ENCODE measurements at places on chromosomes 4 and X.
A peak's percentile ranks its signal among the peaks of the same experiment; 100 is the strongest.

- DNase-seq = peak; percentile 54
Observed at GRCh38 chr4:25970226-25970675, 56.2 kb downstream of the SMIM20 start.

- DNase-seq = no peak
Observed at GRCh38 chr4:25756503-25756902, 100.9 kb downstream of the SLC34A2 start.

DNA sequence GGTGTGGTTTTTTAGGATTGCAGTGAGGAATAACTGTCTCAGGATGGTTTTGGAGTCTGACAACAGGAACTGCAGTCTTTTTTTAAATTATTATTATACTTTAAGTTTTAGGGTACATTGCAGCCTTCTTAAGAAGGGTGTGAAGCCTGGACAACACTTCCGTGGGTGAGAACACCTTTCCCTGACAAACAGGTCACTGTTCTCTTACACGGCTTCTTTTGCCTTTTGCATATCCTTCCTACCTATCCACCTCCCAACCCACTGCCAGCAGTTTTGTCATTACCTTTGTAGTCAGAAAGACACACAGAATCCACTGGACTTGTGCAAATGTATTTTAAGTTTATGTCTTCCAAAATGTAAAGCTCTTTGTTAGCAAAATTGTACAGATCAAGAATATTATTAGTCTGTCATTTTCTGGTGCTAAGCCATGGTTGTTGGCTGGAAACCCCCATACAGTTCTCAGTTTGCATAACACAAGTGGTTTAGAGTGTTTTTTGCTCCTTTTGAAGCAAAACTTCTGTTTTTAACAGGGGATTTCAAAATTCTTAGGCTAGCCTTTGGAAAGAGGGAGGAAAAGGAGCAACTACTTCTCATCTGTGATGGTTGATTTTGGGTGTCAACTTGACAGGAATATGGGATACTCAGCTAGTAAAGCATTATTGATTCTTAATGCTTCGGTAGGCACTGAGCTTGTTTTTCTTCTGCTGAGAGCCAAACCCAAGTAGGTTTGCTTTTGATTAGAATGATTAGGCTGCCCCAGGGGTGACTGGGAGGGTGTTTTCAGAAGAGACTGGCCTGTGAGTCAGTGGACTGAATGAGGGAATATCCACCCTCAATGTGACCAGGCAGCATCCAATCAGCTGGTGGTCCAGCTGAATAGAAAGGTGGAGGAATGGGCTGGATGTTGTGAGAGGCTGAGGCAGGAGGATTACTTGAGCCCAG is 29.4 kb upstream of the KLHL2 start:
- no peak for DNase-seq

GRCh38 chr4:140342620-140343019 is 30.8 kb upstream of the SCOC start:
- no peak for DNase-seq

- DNase-seq = no peak
Observed at GRCh38 chr4:82053396-82053795, 320.4 kb downstream of the HNRNPD start.

DNA sequence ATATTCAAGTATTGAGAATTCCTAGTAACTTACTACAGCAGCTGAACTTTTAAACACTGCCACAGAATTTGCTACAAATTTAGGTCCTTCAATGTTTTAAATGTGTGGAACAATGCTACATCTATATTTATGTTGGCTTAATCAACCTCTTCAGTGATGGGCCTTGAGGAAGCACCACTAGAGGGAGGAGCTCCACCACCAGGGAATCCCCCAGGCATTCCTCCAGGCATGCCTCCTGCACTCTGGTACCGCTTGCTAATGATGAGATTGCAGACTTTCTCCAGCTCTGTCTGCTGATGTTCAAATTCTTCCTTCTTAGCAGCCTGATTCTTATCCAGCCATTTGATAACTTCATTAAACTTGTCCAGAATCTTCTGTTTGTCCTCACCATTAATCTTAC is 190.8 kb downstream of the HTR2C start:
- peak; percentile 2 for DNase-seq

DNA sequence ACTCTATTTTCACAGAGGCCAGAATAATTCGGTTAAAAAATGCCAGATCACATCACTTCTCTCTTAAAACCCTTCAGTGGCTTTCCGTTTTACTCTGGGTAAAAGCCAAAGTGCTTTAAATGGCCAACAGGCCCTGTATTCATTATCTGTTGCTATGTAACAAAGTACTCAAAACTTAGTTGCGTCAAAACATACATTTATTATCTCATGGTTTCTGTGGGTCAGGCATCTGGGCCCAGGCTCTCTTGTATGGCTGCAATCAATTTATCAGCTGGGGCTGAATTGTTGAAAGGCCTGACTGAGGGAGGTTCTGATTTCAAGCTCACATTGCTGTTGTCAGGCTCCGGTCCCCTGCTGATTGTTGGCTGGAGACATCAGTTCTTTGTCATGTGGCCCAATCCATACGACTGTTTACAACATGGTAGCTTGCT is 72.7 kb upstream of the H2AZ1 start:
- DNase-seq = no peak

DNA sequence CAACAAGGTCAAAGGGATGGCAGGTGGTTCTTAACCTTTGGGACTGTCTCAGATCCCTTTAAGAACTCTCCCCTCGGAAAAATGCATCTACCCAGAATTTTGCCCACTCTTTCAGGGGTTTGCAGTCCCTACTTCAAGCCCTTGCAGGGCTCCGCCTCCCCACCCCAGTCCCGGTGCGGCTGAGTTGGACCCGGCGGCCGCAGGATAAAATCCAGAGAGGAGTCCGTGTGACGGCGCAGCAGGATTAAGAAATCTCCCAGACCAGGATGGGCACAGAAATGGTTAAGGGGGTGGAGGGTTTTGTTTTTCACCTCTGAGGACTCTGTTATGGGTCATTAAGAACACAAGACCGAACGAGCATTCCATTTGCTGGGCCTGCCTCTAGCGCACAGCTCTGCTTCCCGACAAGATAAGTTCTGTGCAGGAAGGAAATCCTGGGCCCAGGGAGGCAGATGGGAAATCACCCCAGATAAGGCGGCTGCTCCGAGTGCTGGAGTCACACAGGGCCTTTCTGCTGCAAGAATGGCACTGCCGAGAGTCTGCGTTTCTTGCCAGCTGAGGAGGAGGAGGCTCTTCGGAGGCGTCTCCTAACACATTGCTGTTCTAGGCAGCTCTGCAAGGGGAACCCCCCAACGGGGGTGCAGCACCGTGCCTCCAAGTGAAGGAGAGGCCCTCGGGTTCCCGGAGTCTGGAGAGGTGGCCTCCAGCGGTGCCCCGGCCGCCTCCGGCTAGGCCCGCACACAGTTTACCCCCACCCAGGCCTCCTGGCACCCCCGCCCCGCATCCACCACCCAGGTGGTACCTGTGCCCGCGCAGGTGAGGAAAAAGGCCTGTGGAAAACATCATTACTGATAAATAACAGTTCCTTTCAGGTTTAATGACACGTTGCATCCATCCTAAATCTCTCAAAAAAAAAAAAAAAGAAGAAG is 277.6 kb downstream of the BCOR start:
- peak; percentile 48 for DNase-seq

GRCh38 chr4:110042545-110043517 is 130.1 kb downstream of the EGF start:
- DNase-seq = no peak

DNA sequence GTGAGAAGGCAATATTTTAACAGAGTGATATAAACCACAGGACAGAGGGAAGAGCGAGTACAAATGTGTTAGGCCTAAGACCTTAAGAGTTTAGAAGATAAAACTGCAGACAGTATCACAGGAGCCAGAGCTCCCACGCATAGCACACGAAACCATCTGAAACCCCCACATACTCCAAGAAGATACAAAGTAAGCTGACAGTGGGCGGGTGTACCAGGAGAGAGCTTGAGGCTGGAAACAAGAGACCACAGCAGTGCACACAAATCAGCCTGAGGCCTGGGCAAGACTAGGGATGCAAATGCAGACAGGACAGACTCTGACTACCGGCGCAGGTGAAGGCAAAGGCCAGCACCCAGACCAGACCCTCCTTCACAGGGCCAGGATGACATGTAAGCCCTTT is 54.1 kb upstream of the ARHGAP24 start:
- DNase-seq = peak; percentile 92

DNA sequence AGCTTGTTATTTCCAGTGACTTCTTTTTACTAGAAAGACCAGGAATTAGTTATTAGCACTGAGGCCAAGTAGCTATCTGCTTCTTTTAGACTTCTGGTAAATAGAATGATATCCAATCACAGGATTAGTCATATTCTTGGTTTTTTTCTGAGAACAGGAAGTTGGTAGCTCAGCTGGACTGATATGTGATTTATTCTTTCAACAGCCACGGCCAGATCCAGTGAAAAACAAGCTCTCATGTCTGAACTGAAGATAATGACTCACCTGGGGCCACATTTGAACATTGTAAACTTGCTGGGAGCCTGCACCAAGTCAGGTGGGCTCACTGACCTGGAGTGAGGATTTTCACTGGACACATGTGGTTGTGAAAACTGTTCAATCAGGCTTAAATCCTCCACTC is 48.6 kb downstream of the PDGFRA start:
- peak; percentile 93 for DNase-seq

GRCh38 chr4:173252024-173252935 is 81.9 kb downstream of the HMGB2 start:
- peak; percentile 96 for DNase-seq

DNA sequence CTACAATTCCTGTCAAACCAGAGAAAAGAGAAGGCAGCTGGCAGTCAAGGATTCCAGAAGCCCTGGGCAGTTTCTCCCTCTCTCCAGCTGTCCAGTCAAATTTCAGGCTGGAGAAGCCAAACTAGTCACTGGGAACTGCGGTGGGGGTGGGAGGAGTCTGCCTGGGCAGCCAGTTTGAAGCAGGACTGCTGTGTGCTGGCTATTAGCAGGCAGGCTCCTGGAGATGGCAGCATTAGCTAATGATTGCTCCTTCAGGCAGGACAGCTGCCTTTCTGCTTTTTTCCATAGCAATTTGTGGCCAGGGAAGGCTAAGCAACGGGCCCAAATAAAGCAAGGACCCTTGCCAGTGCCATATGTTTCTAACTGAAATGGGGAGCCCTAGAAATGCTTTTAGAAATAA is 44.7 kb upstream of the FGF13 start:
- no peak for DNase-seq

DNA sequence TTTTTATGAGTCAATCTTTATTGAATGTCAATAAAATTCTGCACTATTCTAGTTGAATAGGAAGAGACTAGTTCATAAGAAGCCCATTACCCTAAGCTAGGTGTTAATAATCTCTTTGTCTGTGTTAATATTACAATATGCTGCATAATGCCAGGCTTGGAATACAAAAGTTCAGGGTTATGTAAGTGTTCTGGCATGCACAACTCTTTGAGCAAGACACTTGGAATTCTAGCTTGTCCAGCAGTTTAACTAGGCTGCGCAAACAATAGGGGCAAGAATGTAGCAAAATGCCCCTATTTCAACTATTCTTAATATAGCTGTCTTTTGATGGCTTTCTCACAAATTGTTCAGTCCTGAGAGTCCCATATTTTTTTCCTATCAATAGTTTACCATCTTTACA is 31.3 kb upstream of the ETNPPL start:
- DNase-seq = peak; percentile 8

DNA sequence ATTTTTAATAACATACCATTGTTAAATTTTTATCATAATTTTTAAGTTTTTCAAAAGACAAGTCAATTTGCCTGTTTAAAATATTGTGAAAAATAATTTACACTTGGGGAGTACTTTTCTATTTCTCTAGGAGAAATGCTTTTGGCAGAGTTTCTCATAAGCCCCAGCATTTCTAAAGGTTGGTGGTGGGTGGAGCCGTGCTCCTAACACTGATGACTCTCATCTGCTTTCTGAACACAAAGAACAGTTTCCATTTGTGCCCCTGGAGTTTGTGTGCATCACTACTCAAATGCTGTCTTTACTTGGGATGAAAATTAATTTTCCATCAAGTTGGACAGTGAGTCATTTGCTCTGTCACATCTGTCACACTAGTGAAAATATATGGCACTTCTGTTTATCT is 57.6 kb downstream of the TNIP2 start:
- DNase-seq = no peak

DNA sequence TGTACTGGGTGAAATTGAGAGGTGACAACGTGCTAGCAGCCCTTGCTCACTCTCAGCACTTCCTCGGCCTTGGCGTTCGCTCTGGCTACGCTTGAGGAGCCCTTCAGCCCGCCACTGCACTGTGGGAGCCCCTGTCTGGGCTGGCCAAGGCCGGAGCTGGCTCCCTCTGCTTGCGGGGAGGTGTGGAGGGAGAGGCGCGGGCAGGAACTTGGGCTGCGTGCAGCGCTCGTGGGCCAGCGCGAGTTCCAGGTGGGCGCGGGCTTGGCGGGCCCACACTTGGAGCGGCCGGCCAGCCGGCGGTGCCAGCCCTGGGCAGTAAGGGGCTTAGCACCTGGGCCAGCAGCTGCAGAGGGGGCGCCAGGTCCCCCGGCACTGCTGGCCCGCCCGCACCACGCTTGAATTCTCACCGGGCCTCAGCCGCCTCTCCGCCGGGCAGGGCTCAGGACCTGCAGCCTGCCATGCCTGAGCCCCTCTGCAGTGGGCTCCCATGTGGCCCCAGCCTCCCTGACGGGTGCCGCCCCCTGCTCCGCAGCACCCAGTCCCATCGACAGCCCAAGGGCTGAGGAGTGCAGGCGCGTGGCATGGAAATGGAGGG is 249.5 kb upstream of the ETNPPL start:
- no peak for DNase-seq

DNA sequence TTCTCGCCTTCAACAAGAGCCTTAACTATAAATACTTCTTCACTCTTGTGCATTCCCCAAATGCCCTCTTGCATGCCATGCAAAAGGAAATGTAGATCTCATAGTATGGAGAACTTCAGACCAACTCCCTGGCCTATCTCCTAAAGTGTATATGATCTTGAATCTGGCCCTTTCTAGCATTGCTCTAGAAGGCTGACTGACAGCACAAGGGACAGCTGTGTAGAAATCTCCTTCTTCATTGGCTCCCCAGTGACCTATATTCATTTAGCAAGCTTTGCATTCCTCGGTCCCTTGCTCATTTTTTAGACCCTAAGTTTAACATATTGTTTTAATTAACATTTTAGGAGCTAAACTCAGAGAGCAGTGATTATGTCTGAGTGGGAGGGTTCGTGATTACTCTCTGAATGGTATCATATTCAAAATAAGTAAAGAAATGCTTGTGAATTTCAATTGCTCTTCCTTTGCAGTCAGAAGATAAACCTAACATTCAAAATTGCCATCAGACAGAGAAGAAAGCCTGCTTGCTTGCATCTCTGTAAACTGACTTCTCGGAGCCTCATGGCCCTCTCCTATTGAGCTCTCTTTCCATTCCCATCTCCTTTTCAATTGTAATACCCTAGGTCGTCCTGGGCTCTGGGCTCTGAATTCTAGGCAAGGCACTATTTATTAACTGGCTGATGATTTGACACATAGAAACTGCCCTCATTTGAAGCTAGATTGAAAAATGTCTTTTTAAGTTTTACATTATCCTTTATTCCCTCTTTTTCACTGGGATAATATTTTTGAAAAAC is 120.3 kb upstream of the PRKG2 start:
- DNase-seq = no peak

GRCh38 chr4:148065075-148065474 is 333.2 kb downstream of the ARHGAP10 start:
- DNase-seq = peak; percentile 87

DNA sequence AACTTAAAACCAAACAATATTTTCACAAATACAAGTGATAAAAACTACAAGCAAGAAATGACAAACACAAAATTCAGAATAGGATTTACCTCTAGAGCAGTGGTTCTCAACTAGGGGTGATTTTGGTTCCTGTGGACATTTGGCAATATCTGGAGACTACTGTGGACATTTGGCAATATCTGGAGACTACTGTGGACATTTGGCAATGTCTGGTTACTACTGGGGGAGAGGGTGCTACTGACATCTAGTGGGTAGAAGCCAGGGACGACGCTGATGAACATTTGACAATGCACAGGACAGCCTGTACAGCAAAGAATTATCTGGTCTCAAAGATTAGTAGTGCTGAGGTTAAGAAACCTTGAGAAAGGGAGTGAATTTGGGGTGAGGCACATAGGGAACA is 169.8 kb downstream of the CLCN4 start:
- peak; percentile 67 for DNase-seq
